ENCODE measurements at places on chromosomes 4 and X.

- DNase-seq = no peak
Observed at GRCh38 chr4:17418010-17418409, 93.9 kb downstream of the QDPR start.

DNA sequence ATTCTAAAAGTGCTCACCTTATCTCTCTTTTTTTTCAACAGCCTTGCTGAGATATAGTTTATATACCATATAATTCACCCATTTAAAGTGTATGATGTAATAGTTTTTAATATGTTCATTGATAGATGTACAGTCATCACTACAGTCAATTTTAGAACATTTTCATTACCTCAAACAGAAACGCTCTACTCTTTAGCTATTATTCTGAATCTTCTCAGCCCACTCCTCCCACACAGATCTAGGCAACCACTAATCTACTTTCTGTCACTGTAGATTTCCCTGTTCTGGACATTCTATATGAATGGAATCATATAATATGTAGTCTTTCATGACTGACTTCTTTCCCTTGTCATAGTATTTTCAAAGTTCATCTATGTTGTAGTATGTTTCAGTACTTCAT lies 22.6 kb downstream of the MND1 start:
- no peak for DNase-seq

GRCh38 chrX:14607446-14607985 lies 78.2 kb downstream of the GLRA2 start:
- no peak for DNase-seq

GRCh38 chr4:70008771-70009170 lies 13.0 kb downstream of the STATH start:
- DNase-seq = no peak

DNA sequence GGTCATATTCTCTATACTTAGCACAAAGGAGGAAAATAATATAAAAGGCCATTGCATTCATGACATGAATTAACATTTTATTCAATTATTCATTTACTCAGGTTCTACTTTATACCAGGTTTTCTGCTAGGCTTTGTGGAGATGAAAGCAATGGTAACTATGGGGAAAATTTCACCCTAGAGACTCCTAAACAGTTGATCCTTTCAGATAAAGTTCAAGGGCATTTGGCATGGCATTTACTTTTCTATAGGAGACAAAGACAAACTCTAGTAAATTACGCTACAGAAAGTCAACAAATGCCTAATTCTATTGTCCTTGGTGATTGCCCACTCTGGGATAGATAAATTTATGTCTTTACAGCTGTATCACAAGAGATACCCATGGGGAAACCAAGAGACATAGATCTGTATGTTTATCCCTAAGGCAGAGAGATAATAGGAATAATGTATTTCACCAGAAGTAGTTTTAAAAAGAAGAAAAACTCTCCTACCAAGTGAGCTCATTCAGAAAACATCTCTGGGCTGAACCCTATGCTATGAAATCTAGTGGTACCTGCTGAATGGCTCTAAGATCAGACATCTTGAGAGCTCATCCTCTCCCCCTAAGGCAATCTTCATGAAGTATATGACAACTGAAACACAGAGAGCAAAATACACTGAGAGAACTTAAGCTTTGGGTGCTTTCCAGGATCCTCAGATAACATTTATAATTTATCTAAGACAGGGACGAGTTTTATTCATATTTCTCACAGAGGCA lies 316.7 kb downstream of the ANTXR2 start:
- no peak for DNase-seq

- DNase-seq = no peak
Observed at GRCh38 chr4:58935332-58935731, 1825.1 kb upstream of the IGFBP7 start.

GRCh38 chr4:81491943-81492342 lies 20.2 kb upstream of the RASGEF1B start:
- DNase-seq = peak; percentile 69

DNA sequence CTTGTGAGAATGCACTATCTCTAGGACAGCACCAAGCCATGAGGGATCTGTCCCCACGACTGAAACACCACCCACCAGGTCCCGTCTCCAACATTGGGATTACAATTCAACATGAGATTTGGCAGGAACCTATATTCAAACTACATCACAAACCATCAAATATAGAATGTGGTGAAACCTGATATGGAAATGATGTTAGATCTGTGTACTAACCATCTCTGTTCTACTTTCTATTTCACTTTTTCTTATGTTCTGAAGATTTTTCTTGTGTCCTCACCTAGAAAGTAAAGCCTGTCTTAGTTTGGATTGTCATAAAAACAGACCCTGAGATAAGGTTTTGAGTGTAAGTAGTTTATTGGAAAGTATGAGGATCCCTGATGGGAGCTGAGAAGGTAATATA lies 37.8 kb upstream of the TACR3 start:
- DNase-seq = no peak

- no peak for DNase-seq
Observed at GRCh38 chrX:15758140-15758539, 20.1 kb downstream of the CA5B start.

GRCh38 chrX:44980883-44981282 lies 107.9 kb downstream of the KDM6A start:
- no peak for DNase-seq

- no peak for DNase-seq
Observed at GRCh38 chrX:101429934-101430333, 21.9 kb downstream of the HNRNPH2 start.

DNA sequence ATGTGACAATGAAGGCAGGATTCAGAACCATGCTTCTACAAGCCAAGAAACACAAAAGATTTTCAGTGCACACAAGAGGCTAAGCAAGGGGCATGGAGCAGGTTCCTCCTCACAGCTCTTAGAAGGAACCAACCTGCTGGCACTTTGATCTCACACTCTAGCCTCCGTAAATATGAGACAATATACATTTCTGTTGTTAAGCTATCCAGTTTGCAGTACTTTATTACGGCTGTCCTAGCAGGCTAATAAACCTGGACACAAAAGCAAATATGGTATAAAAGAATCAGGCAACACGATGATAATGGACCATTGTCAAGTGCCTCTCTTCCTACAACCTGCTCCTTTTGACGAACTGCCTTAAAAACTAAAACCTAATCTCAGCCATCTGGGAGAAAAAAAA lies 114.5 kb downstream of the ZAR1 start:
- DNase-seq = no peak

DNA sequence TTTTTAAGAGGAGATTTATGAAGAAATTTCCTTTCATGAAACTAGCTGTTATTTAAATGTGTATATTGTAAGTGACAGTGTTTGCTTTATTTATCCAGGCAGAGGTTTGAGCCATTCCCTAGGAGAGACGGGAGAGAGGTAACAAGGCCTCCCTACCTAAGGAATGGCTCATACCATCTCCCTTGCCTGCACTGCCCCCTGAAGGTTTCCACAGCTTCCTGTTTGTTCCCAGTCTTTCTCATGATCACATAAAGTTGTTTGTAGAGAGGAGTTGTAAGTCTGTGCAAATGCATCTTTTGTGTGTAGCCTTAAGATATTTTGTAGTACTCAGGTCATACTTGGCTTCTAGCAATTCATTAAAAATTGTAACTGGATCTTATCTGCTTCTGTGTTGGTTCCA lies 1504.5 kb upstream of the PCDH10 start:
- DNase-seq = no peak

- no peak for DNase-seq
Observed at GRCh38 chr4:139392797-139393196, 61.1 kb upstream of the RAB33B start.

GRCh38 chrX:16950423-16950822 lies 4.0 kb downstream of the REPS2 start:
- no peak for DNase-seq

DNA sequence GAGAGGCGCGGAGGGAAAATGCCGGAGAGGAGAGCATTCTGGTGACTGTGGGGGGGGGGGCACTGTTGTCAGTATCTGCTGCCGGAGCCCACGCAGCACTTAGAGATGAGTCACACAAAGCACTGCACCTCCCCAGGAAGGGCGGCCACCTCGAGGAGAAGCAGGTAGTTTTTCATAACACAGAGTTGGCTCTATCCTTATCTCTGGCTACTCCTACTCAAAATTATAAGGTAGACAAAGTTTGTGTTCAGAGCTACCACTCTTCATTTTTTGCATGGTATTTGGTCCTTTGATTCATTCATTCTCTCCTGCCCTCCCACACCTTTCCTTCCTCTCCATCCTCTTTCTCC lies 76.2 kb upstream of the SCOC start:
- no peak for DNase-seq

DNA sequence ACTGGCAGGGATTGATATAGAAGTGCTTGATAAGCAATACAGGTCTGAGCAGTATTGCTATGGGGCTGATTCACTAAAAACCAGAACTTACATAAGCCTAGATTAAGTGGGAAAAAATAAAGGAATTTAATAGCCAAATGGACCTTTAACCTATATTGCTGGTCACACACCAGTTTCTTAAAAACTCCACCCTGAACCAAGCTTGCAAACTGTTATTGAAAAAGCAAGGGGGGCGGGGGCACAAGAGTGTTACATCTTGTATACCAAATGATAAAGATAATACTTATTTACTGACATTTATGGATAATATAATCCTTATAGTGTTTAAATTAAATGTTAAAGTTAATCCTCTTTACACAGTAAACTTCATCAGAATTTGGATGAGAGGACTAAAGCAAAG lies 40.3 kb upstream of the PITX2 start:
- no peak for DNase-seq

All from Jurkat, Clone E6-1 (cell line).